ENCODE measurements at places on chromosomes 4 and X.
A peak's percentile ranks its signal among the peaks of the same experiment; 100 is the strongest.

- DNase-seq, result no peak
Measured at GRCh38 chr4:3311489-3312171, 18.8 kb downstream of the RGS12 start.

GRCh38 chr4:19531906-19532848 lies 719.5 kb upstream of the SLIT2 start:
- no peak for DNase-seq

DNA sequence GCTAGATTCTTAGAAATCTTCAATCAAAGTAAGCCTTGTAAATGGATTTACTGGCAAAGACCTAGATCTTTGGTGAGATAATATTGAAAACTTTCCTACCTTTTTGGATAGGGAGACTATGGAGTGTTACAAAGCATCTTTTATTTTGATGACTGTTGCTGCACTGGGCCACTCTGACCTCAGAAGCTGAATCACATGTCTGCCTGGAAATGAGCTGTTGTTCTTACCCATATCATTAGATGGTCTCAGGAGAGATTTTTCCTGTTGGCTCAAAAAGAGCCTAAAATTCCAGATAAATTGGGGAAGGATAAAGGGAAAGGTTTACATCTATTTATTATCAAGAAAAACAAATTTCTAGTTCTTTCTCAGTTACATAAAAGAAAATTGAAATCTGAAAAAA lies 127.5 kb upstream of the BMP3 start:
- DNase-seq, result no peak

- DNase-seq, result no peak
Measured at GRCh38 chr4:24053934-24054333, 164.1 kb upstream of the PPARGC1A start.

DNA sequence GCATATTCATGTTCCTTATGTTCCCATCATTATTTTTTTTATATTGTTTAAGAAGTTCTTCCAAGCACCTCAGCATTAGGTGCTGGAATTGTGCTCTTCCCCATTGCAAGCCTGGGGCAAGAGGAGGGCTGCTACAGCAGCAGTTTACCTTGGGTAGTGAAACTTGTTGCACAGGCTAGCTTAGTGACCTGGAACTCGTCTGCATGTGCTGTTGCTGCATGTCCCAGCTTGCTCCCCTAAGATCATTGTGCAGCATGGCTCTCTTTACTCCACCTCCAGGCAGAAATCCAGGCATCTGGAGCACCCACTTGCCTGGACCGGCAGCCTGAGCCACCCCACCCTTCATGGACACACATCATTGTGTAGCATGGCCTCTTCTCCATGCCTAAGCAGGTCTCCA lies 776.0 kb downstream of the GLUD2 start:
- no peak for DNase-seq

GRCh38 chr4:12852338-12853307 lies 631.5 kb downstream of the RAB28 start:
- peak; percentile 30 for DNase-seq

DNA sequence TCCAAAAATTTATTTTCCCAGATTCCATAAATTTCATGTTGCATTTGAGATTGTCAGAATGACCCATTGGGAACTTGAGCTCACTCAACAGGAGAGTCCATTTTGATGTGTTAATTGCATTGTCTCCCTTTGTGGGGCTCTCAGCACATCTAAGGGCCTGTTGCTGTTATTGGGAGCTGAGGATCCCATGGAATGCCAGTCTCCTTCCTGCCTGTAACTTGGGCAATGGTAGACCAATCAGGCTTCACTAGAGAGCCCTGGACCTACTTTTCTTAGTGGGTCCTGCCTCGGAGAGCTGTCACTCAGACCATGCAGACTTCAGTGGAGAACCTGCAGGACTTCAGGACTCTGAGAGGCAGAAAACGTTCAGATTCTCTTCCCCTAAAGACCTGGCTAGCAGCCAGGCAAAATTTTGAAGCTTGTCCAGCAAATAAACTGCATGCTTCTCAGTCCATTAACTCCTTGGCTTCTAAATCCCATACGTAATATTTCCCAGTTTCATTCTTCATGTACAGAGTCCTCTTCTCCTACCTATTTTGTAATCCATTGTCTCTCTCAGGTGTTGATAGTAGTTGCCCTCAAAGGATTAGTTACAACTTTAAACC lies 25.1 kb downstream of the OCRL start:
- no peak for DNase-seq
